ENCODE measurements at places on chromosomes 1 and 21.
A peak's percentile ranks its signal among the peaks of the same experiment; 100 is the strongest.

DNA sequence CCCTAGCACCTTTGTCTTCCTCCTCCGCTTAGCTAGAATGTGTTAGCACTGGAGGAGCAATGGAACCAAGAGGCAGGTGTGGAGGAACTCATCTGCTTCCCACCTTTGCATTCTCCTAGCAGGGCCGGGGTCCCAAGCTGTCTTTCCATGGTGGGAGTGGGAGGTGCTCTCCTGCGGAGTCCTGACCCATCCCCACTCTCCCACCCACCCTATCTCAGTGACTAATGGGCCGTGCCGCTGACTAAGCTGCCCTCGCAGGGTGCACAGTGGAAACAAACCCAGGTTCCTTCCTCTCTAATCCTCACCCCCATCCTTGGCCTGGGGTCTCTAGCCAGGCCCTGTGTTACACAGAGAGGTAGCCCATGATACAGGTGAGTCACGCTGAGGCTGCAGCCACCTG is 177.5 kb downstream of the HIVEP3 start:
- peak overlapping the region; percentile 81 for H3K4me3 ChIP-seq
- H3K4me1 ChIP-seq: peaks cover 58% of the 10 kb centered on the region
- no peaks in the 10 kb centered on the region for H3K36me3 ChIP-seq
- DNase-seq: no peak
- H3K27ac ChIP-seq: peak overlapping the region; percentile 65
- no peaks in the 10 kb centered on the region for H3K27me3 ChIP-seq

DNA sequence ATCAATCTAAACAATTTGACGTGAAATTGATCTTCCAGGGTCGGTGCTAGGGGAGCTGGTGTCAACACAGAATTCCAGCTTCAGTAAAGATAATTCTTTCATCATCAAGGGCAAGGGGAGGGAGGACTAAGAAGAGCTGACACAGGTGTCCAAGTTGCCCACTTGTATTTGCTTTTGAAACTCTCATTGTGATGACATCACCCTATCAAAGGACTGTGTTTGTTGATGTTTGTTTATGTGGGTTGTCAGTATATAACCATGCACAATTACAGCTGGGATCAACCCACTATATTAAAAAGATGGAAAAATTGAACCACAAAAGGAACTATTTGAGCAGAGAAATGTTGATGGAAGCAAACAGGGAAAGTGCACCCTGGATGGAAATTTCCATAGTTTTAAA is 48.8 kb downstream of the ZC3H11B start:
- no peak overlapping the region for H3K27ac ChIP-seq
- H3K27me3 ChIP-seq: no peaks in the 10 kb centered on the region
- no peak overlapping the region for H3K4me3 ChIP-seq
- H3K36me3 ChIP-seq: no peaks in the 10 kb centered on the region
- no peaks in the 10 kb centered on the region for H3K4me1 ChIP-seq
- no peak for DNase-seq

DNA sequence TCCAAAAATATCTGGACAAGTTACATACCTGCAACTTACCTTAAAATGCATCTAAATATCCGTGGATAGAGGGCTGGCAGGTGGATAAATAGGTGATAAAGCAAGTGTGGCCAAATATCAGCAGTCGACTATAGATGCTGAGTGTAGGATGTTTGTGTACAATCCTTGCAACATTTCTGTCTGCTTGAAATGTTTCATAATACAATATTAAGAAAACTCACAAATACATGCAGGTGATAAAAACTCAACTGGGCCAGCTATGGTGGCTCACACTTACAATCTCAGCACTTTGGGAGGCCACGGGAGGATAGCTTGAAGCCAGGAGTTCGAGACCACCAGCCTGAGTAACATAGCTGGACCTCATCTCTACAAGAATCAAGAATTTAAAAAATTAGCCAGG is 41.0 kb downstream of the ACTA1 start:
- no peak overlapping the region for H3K4me3 ChIP-seq
- no peak overlapping the region for H3K27ac ChIP-seq
- H3K36me3 ChIP-seq: peaks cover 3% of the 10 kb centered on the region

GRCh38 chr21:31647650-31648049 is 11.8 kb upstream of the SOD1 start:
- DNase-seq: no peak
- H3K4me1 ChIP-seq: no peaks in the 10 kb centered on the region
- H3K27ac ChIP-seq: no peak overlapping the region
- H3K36me3 ChIP-seq: no peaks in the 10 kb centered on the region
- H3K4me3 ChIP-seq: no peak overlapping the region
- peaks cover 9% of the 10 kb centered on the region for H3K27me3 ChIP-seq

DNA sequence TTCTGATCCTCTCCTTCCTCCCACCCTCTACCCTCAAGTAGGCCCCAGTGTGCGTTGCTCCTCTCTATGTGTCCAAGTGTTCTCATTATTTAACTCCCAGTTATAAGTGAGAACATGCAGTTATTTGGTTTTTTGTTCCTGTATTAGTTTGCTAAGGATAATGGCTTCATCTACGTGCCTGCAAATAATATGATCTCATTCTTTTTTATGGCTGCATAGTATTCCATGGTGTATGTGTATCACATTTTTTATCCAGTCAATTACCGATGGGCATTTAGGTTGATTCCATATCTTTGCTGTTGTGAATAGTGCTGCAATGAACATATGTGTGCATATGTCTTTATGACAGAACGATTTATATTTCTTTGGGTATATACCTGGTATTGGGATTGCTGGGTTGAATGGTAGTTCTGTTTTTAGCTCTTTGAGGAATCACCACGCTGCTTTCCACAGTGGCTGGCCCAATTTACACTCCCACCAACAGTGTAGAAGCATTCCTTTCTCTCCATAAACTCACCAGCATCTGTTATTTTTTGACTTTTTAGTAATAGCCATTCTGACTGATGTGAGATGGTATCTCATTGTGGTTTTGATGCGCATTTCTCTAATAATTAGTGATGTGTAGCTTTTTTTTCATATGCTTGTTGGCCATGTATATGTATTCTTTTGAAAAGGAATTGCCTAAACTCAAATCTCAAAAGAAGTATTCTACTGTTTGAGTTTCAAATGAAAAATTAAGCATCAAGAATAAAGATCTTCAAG is 116.9 kb downstream of the ETS2 start:
- no peak overlapping the region for H3K27ac ChIP-seq
- H3K36me3 ChIP-seq: peaks cover 2% of the 10 kb centered on the region
- no peaks in the 10 kb centered on the region for H3K4me1 ChIP-seq
- no peak for DNase-seq
- H3K27me3 ChIP-seq: peaks cover 32% of the 10 kb centered on the region
- H3K4me3 ChIP-seq: no peak overlapping the region

DNA sequence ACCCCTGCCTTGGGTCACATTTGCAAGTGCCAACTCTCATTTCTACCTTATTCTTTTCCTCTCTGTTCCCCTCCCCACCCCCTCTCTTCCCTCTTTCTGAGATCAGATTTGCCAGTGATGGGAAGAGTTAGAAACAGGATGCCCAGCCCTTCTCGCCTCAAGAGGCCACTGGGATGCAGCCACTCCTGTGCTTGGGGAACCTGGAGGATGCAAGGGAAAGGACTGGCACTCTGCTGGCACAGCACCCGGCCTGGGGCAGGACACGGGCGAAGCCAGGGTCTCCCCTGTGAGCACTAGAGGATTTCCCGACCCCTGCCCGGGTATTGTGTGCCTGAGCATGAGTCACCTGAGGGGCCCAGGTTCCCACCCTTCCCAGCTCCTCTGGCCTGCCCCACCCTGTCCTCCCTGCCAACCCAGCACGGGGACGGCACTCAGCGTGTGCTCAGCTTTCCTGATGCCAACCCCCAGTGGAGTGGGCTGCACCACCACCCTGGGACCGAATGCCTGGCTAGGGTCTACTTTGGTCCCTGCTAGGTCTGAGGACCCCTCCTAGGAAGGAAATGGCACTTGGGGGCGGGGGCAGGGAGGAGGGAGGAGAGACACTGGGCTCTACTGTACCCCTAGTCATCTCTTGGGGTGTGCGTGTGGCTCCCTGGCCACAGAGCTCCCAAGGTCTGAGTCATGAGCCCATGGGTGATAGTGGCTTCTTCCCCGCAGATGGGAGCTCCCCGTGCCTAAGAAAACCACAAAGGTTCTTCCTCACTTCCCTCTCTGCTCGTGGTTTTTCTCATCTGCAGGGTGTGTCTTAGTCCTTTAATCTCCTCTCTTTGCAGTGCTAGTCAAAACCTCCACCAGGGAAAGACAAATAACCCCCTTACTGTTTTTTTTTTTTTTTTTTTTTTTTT is 12.4 kb downstream of the LMNA start:
- H3K4me1 ChIP-seq: peaks cover 68% of the 10 kb centered on the region
- peak; percentile 72 for DNase-seq
- H3K4me3 ChIP-seq: peak overlapping the region; percentile 46
- no peaks in the 10 kb centered on the region for H3K27me3 ChIP-seq

GRCh38 chr1:42130061-42130660 is 23.0 kb upstream of the GUCA2B start:
- H3K4me3 ChIP-seq: no peak overlapping the region
- H3K36me3 ChIP-seq: no peaks in the 10 kb centered on the region
- H3K27me3 ChIP-seq: peaks cover 15% of the 10 kb centered on the region

- peaks cover 3% of the 10 kb centered on the region for H3K4me1 ChIP-seq
- DNase-seq: no peak
- no peak overlapping the region for H3K27ac ChIP-seq
- no peak overlapping the region for H3K4me3 ChIP-seq
- peaks cover 45% of the 10 kb centered on the region for H3K36me3 ChIP-seq
- H3K27me3 ChIP-seq: no peaks in the 10 kb centered on the region
These were observed 3.7 kb upstream of the PAQR6 start for GRCh38 chr1:156251527-156251926.

DNA sequence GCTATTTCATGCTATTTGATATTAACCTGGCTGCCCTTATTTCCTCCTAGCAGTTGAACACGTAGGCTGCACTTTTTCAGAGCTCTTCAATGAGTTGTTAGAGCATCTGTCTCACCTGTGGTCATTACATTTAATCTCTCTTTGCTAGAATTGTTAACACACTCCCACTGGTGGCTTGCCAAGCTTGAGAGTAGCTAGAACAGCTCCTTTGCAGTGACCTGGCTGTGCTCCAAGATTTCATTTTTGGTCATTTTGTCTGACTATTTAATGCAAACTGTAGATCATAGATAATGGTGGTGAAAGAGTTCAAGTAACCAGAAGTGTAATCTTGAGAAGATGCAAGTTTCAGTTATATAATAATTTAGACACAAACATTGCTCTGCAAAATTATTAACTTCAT is 105.6 kb downstream of the LRRC7 start:
- H3K27ac ChIP-seq: no peak overlapping the region
- DNase-seq: no peak
- no peaks in the 10 kb centered on the region for H3K36me3 ChIP-seq
- H3K27me3 ChIP-seq: no peaks in the 10 kb centered on the region

GRCh38 chr1:84103197-84103992 is 40.7 kb upstream of the PRKACB start:
- peaks cover 5% of the 10 kb centered on the region for H3K4me1 ChIP-seq
- no peak for DNase-seq
- no peak overlapping the region for H3K4me3 ChIP-seq

- no peak overlapping the region for H3K4me3 ChIP-seq
- H3K4me1 ChIP-seq: no peaks in the 10 kb centered on the region
- H3K27me3 ChIP-seq: peaks cover 9% of the 10 kb centered on the region
These were observed 131.2 kb upstream of the FAM78B start for GRCh38 chr1:166297993-166298392.
